Right kidney (tissue), 9 donors: ENCODE measurements at places on chromosomes 5 and 9.

GRCh38 chr9:130227833-130228232, 37.7 kb upstream of the HMCN2 start:
- DNase-seq, result no peak

DNA sequence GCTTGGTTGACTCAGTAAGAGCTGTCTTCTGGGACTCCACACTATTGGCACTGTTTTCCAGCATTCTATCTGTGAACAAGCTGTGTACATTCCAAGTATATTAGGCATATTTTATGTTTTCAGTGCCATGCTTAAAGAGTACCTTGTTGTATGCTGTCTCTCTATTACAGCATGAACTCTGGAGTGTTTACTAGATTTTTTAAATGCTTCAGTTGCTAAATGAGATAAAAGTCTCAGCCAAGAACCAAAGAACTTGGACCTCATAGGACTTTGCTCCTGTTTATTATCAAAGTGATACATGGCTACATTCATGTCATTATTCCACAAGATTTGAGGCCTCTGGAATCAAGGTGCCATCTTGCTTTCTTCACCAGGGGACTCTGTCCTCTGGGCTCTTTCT, 167.2 kb downstream of the C9orf152 start:
- no peak for DNase-seq

DNA sequence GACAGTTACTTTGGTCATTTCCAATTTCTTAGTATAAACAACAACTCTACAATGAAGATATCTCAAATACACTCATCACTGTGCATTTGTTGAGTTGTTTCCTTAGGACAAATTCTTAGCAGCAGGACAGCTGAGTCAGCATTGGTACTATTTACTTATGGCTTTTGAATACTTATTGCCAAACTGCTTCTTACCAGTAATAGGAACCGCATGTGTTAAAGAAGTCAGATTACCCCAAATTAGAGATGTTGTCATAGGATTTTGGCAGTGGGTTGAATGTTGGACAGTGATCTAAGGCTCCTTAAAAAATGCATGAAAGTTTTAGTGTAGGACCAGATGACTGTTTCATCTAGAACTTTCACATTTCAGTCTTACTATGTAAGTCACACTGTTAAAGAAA, 280.1 kb upstream of the DMRT1 start:
- no peak for DNase-seq

DNA sequence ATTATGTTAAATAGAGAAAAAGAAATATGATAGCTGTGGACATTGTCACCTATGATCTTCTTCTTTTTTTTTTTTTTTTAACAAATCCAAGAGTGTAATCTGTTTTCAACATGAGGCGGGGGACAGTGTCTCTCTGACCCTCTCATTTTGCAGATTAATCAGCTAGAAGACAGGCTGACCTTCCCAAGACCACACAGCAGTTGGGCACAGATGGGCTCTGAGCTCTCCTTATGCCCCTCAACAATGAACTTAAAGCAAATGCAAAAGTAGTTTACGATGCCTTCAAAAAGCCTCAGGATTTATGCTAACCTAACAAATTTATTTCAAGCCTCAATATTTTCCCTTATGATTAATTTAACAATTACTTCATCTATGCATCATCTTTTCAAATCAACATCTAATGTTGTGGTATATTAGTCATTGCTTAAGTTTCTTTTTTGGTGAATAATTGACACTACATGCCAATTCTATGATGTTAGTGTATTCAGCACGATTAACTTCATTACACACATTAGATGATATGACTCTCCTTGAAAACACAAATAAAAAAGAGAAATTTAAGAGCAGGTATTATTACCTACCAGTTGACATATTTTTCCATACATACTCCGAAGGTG, 7.4 kb downstream of the NFIL3 start:
- no peak for DNase-seq

DNA sequence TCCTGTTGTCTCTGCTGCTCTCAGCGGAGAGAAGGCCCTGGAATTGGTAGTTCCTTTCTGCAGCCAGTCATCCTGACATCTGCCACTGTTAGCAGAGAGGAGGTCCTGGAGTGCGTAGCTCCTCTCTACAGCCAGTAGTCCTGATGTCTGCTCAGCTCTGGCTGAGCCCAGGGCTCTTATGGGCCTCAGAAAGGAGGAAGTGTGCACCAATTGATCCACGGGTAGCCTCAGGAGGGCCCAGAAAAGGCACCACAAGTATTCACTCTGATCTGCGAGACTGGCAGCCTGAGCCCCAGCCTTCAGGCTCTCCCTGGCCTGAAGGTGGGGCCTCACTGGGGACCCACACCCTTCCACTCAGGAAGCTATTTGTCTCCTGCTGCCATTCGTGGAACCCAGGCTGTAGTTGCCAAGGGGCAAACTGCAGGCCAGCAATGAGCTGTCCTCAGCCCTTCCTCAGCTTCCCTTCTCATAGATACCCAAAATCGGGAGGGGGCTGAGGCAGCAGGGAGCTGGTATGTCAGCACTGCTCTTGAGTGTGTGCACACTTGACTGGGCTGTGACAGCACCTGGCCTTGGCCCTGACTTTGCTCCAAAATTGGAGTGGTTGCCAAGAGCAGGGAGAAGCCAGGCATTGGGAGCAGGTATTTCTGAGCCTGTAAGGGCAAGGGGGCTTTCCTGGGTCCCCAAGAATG, 1049.5 kb upstream of the ACO1 start:
- no peak for DNase-seq

DNA sequence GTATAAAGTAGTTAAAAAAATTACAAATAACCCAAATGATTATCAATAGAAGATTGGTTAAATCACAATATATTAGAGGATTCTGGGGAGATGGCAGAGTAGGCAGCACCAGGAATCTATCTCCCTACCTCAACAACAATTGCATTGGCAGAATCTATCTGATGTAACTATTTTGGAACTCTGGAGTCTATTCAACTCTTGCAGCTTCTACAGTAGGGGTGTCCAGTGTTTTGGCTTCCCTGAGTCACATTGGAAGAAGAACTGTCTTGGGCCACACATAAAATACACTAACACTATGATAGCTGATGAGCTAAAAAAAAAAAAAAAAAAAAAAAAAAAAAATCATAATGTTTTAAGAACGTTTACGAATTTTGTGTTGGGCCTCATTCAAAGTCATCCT, 29.2 kb upstream of the ECM2 start:
- DNase-seq, result no peak

DNA sequence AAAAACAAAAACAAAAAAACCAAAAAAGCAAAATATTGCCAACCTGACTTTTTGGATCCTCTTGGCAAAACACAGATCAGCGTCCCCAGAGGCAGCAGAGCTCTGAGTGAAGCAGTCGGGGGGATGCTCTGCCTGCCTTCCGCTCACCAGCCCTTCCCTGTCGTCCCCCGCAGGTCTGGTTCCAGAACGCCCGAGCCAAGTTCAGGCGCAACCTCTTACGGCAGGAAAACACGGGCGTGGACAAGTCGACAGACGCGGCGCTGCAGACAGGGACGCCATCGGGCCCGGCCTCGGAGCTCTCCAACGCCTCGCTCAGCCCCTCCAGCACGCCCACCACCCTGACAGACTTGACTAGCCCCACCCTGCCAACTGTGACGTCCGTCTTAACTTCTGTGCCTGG, 20.7 kb downstream of the LHX2 start:
- no peak for DNase-seq

DNA sequence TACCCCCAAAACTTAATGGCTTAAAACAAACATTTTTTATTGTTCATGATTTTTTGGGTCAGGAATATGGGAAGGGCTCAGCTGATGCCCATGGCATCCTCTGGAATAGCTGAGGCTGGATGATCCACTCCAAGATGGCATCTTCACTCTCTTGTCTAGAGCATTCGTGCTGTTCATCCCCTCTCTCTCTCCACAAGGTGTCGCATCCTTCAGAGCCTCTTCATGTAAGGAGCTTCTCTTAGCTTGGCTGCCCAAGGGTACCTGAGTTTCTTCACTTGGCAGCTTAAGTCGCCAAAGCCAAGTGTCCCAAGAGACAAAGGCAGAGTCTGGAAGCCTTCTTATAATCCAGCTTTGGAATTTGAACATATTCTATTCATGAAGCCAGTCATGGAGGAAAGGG, 294.7 kb downstream of the CHSY3 start:
- no peak for DNase-seq

- DNase-seq, result no peak
Observed at GRCh38 chr5:135493406-135494180, 41.4 kb upstream of the TIFAB start.

DNA sequence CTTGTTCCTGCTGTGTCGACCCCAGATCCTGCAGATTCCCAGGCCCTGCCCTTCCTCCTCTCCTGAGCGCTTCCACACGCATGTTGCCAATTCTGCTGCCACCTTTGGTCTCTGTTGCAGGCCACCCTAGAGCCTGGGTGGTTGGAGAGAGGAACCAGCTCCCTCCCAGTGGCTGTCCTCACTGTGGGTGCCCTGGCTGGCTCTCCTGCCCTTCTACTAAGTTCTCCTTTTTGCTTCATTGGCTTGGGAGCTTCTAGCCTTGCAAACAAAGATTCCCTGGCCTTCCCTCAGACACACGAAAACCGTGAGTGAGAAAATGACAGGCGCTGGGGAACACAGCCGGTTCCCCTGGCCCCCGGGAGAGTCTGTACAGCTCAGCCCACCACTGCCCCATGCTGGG, 14.2 kb upstream of the NCS1 start:
- no peak for DNase-seq

DNA sequence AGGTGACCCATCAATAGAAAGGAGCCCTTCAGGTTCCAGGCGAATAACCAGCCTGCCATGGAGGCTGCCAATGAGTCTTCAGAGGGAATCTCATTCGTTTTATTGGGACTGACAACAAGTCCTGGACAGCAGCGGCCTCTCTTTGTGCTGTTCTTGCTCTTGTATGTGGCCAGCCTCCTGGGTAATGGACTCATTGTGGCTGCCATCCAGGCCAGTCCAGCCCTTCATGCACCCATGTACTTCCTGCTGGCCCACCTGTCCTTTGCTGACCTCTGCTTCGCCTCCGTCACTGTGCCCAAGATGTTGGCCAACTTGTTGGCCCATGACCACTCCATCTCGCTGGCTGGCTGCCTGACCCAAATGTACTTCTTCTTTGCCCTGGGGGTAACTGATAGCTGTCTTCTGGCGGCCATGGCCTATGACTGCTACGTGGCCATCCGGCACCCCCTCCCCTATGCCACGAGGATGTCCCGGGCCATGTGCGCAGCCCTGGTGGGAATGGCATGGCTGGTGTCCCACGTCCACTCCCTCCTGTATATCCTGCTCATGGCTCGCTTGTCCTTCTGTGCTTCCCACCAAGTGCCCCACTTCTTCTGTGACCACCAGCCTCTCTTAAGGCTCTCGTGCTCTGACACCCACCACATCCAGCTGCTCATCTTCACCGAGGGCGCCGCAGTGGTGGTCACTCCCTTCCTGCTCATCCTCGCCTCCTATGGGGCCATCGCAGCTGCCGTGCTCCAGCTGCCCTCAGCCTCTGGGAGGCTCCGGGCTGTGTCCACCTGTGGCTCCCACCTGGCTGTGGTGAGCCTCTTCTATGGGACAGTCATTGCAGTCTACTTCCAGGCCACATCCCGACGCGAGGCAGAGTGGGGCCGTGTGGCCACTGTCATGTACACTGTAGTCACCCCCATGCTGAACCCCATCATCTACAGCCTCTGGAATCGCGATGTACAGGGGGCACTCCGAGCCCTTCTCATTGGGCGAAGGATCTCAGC, at the start of gene OR1K1:
Gene OR1K1, plus strand, starts transcription at position 58 of the 995 bp plus-strand sequence. Its CDS starts 0 bp downstream, at position 58.
- DNase-seq, result no peak

GRCh38 chr9:91001146-91001611, 199.6 kb downstream of the SYK start:
- no peak for DNase-seq

DNA sequence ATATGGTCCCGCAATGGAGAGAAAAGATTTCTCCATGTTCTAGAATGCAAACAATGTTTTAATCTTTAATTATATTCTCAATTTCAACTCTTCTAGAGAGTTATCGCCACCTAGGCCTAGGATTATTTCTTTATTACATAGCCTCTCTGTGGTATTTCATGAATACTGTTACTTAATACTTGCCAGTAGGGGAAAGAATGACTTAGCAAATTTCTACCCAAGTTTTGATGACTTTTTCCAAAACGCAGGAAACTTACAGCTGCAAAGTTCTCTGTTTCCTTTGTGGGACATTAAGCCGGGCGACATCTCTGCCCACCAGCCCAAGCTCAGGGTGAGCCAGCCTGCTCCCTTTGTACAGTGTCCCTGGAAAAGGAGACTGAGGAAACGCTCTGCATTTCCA, 73.8 kb downstream of the MED27 start:
- no peak for DNase-seq
